CD4-positive, alpha-beta T cell treated with Interleukin-12 subunit alpha and Interleukin-12 subunit beta, for 1 hour (primary cell): ENCODE measurements at places on chromosomes 16 and 17.
A peak's percentile ranks its signal among the peaks of the same experiment; 100 is the strongest.

GRCh38 chr17:57644326-57644725 lies 100.8 kb downstream of the CCDC182 start:
- no peak for DNase-seq

DNA sequence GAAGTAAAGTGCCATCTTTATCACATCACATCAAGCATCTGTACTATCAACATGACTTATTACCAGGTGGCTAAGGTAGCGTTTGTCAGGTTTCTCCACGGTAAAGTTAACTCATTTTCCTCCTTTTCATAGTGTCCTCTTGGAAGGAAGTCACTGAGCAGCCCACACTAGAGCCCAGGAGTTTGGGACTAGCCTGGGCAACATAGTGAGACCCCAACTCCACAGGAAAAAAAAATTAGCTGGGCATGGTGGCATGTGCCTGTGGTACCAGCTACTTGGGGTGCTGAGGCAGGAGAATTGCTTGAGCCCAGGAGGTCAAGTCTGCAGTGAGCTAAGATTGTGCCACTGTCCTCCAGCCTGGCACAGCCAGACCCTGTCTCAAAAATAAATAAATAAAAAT lies 12.9 kb downstream of the CHD9 start:
- no peak for DNase-seq

DNA sequence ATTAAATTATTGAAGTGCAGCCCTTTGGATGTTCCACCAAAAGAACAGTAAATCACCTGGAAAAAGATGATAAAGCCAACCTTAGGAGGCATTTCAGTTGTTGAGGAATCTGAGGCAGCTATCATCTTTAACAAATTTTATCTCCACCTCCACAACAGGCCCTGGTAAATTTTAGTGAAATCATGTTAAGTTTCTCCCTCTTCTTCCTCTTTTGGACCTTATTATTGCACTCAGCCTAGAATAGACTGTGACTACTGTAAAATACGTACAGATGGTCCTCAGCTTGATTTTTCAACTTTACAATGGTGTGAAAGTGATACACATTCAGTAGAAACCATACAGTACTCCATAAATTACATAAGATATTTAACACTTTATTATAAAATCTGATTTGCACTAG lies 90.3 kb downstream of the USP32 start:
- DNase-seq: no peak

- no peak for DNase-seq
Observed at GRCh38 chr17:13785981-13786598, 184.4 kb upstream of the HS3ST3A1 start.

DNA sequence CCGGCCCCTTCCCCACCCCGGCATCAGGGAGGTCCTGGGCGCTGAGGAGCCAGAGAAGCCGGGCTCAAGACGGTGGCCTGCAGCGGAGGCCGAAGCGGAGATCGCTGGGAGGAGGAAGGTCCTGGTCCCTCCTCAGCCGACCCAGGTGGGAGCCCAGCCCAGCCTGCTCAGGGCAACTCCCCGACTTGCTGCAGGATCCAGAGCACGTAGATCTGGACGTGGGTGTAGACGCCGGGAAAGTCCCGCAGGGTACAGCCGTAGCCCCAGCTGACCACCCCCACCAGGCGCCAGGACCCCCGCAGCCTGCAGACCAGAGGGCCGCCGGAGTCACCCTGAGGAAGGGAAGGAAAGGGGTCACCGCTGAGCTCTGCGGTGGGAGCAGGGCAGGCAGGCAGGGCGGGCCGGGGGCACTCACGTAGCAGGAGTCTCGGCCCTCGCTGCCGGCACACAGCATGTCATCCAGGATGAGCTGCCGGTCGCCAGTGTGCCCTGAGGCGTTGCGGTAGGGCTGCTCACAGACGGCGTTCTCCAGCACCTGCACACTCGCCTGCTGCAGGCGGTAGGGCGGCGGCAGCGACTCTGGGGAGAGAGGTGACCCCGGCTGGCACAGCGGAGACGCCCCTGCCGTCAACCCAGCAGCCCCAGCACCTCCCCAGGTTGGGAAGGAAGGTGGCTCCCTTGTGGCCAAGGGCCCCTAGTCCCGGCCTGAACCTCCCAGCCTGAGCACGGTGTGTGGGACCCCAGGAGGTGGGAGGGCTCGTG lies 5.4 kb downstream of the TPSD1 start:
- no peak for DNase-seq

GRCh38 chr16:30622455-30623032 lies 12.4 kb upstream of the ZNF689 start:
- no peak for DNase-seq

- no peak for DNase-seq
Observed at GRCh38 chr17:66772148-66772812, 62.6 kb upstream of the CACNG5 start.

DNA sequence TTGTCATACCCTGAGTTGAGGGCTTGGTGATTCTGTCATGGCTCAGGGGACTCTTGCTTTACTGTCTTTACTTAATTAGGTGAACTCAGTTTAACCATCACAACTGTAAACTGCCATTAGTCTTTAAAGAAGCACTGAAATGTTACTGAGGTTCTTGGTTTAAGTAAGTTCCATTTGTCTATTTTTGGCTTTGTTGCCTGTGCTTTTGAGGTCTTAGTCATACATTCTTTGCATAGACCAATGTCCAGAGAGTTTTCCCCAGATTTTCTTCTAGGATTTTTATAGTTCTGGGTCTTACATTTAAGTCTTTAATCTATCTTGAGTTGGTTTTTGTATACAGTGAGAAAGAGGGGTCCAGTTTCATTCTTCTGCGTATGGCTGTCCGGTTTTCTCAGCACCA lies 137.5 kb downstream of the SOCS1 start:
- DNase-seq: no peak

- peak; percentile 74 for DNase-seq
Observed at GRCh38 chr16:50282010-50282538, 15.7 kb downstream of the ADCY7 start.

DNA sequence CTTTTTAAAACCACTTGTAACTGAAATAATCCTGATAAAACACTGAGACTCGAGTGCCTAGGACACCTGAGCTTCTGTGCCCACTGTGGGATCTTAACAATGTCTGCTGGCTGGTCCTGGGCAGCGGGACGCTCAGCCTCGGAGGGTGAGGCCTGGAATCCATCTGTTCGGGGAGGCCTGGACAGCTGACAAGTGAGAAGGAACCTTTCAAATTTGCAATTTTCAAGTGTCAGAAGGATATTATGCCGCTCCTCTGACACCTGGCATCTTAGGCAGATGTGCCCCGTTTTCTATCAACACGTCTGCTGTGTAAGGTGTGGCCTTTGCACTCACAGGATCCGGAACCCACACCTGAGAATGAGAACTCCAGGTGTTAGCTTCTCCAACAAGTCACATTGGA lies 33.1 kb upstream of the C16orf78 start:
- no peak for DNase-seq

- no peak for DNase-seq
Observed at GRCh38 chr17:33363475-33363874, 70.4 kb upstream of the ASIC2 start.

DNA sequence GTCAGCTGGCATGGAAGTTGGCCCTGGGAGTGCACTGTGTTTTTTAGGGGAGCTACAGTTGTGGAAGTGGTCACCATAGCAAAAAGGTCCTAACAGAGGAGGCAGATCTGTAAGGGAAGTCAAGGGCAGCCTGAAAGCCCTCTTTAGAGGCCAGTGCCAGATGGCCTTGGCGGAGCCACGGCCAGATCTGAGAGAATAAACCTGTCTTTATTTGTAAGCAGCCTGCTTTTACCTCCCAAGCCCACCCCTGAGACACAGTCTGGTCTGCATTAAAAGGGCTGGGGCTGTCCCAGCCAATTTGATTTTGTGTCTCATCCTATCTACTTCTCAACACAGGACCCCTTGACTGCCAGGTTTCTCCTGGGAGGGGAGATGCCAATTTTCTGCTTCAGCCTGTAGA lies 51.0 kb upstream of the NOL11 start:
- DNase-seq: no peak

- DNase-seq: no peak
Observed at GRCh38 chr17:76852843-76853242, 15.4 kb upstream of the MGAT5B start.

GRCh38 chr16:23871924-23872323 lies 36.1 kb downstream of the PRKCB start:
- no peak for DNase-seq

- no peak for DNase-seq
Observed at GRCh38 chr17:7398612-7399011, 4.3 kb upstream of the PLSCR3 start.

- no peak for DNase-seq
Observed at GRCh38 chr16:1343428-1344242, 8.0 kb downstream of the TSR3 start.

DNA sequence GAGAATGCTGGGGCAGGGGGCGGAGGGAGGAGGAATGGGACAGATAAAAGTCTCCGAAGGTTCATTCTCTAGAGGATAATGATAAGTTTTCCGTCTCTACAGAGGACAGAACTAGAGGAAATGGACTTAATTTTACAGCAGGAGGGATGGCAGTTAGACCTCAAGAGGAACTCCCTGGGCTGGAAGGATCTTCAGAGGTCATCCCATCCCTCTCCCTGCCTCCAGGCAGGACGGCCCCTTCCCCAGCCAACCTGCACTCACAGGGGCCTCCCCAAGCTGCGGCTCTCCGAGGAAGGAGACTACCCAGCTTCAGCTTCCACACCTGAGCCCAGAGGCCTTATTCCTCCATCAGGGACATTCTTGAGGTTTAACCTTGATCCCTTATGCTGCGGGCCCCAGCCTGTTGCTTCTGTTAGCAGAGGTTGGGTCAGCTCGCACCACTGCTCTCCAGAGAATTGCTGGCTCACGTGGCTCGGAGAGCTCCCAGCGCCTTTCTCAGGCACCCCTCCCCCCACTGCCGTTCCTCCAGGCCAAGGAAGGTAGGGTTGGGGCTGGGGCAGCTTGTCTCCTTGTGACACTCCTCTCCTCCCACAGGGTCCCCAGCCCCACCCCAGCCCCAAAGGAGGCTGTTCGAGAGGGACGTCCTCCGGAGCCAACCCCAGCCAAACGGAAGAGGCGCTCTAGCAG lies 8.5 kb downstream of the ELOB start:
- no peak for DNase-seq

DNA sequence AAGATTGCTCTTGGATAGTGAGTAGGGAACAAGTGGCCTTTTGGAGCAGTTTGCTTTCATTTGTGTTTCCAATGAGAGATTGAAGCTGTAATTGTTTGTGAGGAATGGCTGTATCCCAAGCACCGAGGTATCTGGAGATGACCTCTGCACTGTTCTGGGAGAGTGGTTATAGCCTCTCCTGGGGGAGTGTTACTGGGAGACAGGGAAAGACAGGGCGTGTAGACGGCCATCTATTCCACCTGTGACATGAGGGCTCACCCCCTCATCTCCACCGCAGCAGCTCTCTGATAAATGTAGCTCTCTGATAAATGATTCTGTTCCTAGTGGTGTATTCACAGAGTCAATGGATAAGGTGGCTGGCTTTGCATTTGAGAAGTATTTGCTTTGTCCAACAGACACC lies 393.6 kb downstream of the MAF start:
- no peak for DNase-seq

DNA sequence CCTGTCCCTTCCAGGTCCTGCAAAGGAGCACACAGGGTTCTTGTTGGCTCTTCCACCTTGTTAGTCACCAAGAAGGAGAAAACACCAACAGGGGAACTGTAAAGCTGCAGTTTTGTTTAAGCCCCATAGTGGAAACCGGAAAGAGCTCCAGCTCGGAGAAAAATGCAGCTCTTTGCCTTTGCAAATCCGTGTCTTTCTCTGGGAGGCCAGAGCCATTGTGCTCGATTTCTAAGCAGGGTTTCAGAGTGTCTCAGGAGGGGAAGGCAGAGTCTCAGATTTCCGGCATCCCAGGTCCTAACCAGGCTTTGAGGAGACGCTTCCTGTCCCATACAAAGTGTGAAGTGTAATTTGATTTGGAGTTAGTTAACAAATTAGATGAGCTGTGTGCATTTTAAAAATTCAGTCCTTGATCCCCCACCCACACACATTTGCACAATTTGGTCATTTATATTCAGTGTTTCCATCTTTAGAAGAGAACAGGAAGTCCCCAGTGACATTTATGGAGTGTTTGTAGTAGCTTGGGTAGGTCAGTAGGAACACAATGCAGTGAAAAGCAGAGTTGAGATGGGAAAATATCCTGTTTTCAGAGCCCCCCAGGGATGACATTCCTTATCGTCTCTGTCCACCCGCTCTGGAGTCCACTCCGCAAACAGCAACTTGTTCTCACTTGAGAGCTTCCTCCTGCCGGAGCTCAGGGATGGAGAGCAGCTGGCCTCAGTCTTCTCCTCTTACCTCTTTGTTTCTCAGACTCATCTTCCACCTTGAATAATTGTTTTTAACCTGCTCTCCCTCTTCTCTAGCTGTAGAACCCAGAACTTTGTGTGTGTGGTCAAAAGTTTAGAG lies 331.9 kb downstream of the SEC14L1 start:
- DNase-seq: no peak

DNA sequence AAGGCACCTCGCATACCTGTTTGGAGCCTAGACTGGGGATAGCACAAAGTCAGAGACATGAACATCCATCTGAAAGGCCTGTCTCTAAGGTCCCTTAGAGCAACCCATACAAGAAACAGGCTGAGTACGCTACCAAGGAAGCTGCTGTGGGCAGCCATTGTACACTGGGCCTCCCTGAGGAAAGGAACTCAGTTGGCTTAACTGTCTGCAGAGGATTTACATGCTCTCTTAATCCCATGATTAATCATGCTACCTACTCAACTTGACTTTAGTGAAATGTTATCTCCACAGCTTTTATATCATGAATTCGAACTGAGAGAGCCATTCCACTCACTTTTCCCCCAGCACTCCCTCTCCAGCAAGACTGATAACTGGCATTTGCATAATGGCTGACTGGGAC lies 26.0 kb downstream of the PHLPP2 start:
- DNase-seq: no peak

- no peak for DNase-seq
Observed at GRCh38 chr17:66752411-66752810, 82.5 kb upstream of the CACNG5 start.
